ENCODE measurements at places on chromosomes 3 and 15. TPM values are rescaled to one million over a fixed set of nuclear protein-coding genes. Genes with fewer than 3 reads are reported as not detected.

DNA sequence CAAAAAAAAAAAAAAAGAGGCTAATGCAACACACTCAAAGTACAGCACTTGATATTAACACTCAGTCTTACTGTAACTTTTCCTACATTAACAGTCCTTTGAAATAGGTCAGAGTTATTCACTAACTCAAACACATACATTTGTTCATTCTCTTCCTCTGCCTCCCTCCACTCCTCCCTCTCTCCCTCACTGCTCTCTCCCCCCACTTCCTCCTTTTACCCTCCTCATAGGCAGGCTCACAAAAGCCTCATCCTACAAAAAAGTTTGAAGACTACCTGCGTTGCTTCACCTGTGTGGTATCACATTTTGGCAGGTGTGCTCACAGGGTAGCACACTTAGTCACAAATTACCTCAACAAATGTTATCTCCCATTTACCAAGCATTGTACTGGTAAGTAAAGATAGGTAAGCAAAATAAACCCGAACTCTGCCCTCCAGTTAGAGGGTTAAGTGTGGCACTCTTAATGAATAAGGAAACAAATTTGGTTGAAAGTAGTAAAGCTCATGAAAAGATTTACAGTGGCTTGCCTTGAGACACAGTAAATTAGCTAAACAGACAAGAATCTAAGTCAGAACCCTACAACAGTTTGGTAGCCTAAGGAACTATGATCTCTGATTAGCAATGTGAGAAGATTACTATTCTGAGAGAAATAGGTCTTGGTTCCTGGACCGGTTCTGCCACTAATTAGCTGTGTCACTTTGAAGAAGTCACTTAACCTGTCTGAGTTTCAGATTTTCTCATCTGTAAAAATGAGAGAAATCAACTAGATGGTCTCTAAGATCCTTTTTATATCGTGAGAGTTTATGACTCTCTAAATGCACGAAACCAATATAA is 151.0 kb upstream of the MLF1 start:
- DNase-seq: no peak

DNA sequence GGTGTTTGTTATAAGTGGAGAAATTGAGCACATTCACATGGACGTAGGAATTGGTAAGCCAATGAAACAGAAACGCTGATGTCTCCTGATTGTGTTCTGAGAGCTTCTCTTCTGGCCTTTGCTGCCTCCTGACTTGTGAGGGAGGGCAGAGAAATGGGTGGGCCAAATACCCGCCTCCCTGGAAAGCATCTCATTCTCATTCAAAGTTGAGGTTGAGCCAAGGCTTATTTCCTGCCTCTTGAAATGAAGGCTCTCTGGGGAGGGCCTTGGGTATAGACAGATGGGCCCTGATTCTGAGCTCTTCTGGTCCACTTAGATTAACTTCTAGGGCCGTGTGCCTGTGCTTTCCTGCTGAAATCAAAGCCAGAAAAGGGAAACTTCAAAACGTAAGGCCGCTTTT is 57.4 kb upstream of the MYZAP start:
- DNase-seq: peak; percentile 41

GRCh38 chr15:52463638-52464037 is 65.0 kb downstream of the MYO5A start:
- DNase-seq: no peak

The ITIH3 gene
- polyA plus RNA-seq: 1.0 TPM

The TBC1D2B gene
- 4.7 TPM for polyA plus RNA-seq

DNA sequence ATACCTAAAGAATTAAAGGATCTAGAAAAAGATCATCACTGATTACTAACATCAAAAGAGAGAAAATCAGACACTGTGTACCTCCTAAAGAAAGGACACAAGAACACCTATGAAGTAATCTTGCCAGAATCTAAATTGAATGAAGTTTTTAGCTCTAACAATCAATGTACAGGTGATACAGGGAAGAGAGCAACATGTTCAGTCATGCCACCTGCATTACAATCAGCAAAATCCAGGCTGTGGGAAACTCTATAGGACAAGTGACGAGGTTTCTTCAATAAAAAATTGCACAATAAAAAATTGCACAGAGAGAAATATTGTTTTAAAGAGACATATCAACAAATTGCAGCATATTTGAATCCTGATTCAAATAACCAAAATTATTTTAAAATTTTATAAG is 93.3 kb downstream of the SEMA5B start:
- DNase-seq: no peak

GRCh38 chr3:34862456-34862855 is 776.9 kb upstream of the ARPP21 start:
- no peak for DNase-seq

The NKIRAS1 gene
- polyA plus RNA-seq: 12.0 TPM

The GCSAM gene
- not detected for polyA plus RNA-seq

- no peak for DNase-seq
Measured at GRCh38 chr3:12049675-12050074, 45.5 kb downstream of the SYN2 start.

The DLL4 gene
- 10.2 TPM for polyA plus RNA-seq

The ARGFX gene
- not detected for polyA plus RNA-seq

DNA sequence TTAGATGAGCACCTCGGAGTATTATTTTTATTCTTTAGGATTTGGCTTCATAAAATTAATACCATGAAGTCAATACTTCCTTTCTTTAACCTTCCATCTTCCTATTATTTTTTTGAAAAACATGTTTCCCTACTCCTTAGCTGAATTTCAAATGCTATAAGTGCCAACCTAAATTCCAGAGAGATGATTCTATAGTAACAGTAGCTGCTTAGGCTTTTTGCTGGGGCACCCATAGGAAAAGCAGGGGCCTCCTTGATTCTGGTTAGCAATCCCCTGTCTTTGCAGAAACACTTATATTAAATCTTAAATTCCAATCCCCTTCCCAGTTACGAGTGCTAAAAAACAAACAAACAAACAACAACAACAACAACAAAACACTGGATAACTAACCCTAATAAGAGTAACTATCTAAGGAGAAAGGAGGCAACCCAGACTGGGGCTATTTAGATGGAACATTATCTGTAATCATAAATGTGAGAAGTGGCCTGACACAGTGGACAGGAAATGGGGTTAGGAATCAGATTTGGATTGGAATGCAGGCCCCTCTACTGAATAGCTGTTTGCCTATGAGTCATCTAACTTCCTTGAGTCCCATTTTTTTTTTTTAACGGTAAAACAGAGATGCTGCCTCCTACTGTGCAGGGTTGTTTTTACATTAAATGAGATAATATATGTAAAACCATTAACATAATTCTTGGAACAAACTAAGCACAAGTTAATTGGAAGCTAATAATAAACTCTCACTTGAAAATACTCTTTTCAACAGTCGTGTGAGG is 148.1 kb downstream of the WDR72 start:
- DNase-seq: no peak

- DNase-seq: no peak
Measured at GRCh38 chr15:46343196-46343935, 708.5 kb downstream of the SQOR start.

GRCh38 chr15:95659656-95660055 is 670.8 kb upstream of the NR2F2 start:
- peak; percentile 61 for DNase-seq

- DNase-seq: no peak
Measured at GRCh38 chr15:73246439-73246838, 122.3 kb downstream of the HCN4 start.

GRCh38 chr15:24955531-24955921 is 739 bp downstream of the SNRPN start:
- DNase-seq: peak; percentile 30

DNA sequence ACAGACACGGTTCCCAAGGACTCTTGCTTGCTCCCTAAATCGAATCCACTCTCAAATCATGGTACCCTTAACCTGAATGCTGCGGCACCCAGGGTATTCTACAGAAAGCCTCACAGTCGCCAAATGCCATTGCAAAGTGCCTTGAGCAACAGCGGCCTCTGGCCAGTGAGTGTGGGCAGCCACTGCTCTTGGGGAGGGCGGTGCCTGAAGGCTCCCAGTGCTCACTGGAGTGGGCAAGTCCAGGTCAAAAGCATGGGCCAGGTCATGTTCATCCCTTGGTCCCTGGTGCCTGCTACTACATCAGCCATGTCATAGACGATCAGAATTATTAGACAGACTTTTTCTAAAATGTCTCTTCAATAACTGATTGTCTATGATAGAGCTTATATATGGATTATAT is 82.5 kb downstream of the ADAMTS17 start:
- DNase-seq: no peak

GRCh38 chr3:186142393-186142932 is 33.6 kb upstream of the ETV5 start:
- no peak for DNase-seq

The CKMT1A gene
- 0.22 TPM for polyA plus RNA-seq

The NR1I2 gene
- polyA plus RNA-seq: 0.15 TPM

- DNase-seq: no peak
Measured at GRCh38 chr3:8579096-8579495, 65.5 kb downstream of the SSUH2 start.

- DNase-seq: no peak
Measured at GRCh38 chr3:194607592-194608389, 25.4 kb downstream of the TMEM44 start.

DNA sequence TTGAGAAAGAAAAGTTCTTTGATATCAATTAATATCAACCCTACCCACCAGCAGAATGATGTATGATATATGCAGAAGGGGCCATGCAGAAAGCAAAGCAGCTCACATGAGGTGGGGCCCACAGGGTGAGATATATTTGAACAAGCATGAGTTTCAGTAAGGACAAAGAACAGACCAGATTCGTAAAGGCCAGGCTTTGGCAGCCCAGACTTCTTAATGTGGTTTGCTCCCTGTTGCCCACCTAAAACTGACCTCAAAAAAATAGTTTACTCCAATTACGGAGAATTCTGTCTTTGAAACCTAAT is 255.7 kb upstream of the WNT5A start:
- DNase-seq: no peak

GRCh38 chr3:190024912-190025311 is 95.8 kb downstream of the P3H2 start:
- DNase-seq: no peak

DNA sequence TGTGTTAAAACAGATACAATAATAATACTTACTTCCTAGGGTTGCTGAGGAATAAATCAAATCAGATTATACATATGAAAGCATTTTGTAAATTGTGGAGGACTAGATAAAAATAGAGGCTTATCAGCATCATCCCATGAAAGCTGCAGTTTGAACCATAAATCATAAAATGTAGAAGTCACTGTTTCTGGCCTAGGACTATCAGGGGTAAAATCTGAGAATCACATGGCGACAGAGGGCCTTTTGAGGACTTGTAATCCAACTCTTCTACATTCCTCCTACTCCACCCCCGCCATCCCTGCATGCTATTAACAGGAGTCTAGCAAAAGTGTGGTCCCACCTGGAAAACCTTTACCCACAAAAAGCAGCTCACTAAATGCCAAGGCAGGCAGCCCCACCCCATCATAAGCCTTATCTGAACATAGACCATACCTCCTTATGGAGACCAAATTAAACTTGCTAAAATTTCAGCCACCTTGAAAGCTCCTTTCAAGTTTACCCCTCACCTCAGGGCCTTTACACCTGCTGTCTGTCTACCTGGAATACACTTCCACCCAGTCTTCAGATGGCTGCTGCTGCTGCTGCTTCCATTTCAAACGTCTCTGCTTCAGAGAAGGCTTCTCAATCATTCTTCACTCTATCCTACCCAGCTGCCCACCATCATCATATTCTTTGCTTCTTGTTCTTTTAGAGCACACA is 11.5 kb downstream of the MB21D2 start:
- DNase-seq: no peak
